ENCODE measurements at places on chromosomes 12 and 14.

DNA sequence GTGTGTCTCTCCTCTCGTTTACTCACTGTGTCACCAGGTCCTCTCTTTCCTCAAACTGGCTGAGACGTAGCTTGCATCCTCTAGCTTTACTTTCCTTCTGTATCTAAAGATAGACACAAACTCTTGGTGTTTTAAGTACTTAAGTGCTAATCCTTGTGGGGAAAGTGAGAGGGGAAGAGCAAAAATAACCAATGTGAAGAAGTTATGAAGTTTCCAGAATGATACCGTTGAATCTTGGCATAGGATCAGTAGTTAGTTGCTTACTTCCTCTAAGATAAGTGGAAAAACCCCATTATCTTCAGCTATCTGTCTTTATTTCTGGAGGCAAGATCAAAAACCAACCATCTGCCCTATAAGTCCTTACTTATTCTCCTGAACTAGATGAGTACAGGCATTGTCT is 10.6 kb downstream of the FAR2 start:
- no peak for DNase-seq

- no peak for DNase-seq
Measured at GRCh38 chr12:125852116-125852515, 786.9 kb downstream of the AACS start.

DNA sequence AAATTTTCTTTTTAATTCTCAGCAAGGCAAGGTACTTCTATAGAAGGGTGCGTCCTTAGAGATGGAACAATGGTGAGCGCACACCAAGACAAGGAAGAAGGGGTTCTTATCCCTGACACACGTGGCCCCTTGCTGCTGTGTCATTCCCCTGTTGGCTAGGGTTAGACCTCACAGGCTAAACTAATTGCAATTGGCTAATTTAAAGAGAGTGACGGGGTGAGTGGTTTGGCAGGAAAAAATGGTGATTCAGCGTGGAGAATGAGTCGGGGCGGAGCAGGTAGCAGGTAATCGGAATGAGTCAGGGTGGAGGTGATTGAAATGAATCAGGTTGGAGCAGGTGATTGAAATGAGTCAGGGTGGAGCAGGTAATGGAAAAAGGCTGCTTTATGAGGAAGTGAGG is 36.3 kb upstream of the HECTD1 start:
- DNase-seq = no peak

DNA sequence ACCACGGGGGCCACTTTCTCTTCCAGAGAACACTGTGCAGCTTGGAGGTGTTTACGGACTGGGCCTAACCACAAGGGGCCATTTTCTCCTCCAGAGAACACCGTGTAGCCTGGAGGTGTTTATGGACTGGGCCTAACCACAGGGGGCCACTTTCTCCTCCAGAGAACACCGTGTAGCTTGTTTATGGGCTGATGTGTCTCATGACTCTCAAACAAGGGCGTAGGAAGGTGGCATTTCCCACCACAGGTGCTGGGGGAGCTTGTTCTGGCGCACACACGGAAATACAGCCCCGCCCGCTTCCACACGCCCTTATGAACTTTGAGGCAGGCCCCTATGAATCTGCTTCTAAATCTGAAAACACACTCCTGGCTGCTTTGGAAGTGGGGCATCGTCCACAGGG is 174.6 kb upstream of the SFSWAP start:
- DNase-seq = no peak

- no peak for DNase-seq
Measured at GRCh38 chr12:47590771-47591360, 115.0 kb downstream of the RPAP3 start.

GRCh38 chr12:78331753-78332152 is 501.1 kb downstream of the NAV3 start:
- DNase-seq = no peak

- DNase-seq = no peak
Measured at GRCh38 chr12:28086521-28087155, 103.6 kb upstream of the CCDC91 start.

GRCh38 chr12:51600721-51601120 is 9.7 kb downstream of the SCN8A start:
- no peak for DNase-seq

DNA sequence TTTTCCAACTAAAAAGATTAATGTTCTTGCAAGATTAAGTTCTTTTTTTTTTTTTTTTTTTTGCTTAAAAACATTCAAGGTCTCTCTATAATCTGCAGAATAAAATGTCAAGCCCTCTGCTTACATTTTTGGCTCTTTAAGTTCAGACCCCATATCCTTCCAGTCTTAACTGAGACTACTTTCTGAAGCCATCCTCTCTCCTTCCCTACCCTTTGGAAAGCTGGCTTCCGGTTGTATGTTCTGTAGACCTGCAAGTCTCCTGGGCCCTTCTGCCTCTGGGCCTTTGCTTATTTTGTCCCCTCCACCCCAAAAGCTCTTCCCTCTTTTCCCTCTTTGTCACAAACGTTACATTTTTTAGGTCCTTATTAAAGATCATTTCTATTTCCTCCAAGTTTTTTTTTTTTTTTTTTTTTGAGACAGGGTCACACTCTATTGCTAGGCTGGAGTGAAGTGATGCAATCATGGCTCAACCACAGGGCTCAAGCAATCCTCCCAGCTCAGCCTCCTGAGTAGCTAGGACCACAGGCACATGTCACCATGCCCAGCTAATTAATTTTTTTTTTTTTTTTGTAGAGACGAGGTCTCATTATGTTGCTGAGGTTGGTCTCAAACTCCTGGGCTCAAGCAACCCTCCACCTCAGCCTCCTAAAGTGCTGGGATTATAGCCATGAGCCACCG is 46.5 kb downstream of the PTPRB start:
- no peak for DNase-seq

- DNase-seq = no peak
Measured at GRCh38 chr12:10211101-10211939, 1.4 kb upstream of the GABARAPL1 start.

DNA sequence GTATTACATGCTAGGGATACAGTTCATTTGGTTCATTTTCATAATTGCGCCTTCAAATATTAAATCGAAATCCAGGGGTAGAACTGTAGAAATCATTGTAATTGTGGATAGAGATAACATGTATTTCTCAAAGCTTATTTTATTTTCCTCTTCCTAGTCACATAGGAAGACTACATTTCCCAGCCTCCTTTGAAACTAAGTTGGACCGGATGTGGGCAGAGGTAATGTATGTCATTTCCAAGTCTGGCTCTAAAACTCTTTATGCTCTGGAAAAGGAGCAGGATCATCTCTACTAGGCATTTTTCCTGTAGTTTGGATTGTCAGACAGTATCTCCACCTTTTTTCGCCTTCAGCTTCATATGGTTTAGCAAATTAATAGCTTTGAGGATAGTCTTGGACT is 70.1 kb upstream of the CRY1 start:
- DNase-seq = no peak

DNA sequence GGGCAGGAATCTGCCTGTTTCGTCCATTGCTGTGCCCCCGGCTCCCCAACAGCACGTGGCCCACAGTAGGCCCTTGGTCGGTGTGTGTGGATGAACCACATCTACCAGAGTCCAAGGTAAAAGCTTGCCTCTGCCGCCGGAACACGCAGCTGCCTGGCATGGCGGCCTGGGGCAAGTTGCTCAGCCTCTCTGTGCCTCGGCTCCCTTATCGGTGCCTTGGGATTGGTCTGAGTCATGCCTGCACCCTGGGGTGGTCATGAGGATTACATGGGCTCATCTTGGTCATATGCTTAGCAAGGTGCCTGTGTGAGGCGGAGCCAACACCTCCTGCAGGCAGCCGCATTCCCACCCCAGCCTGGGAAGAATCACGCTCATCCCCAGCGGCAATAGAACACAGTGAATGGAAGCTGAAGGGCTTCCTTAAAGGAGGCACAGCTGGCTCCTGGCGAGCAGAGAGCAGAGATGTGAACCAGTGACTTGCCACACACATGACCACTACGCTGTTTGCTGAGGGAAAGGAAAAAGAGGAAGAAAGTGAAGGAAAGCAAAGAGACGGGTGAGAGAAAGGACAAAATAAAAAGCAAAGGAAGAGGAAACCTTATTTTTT is 5.5 kb upstream of the SCARB1 start:
- DNase-seq = no peak

DNA sequence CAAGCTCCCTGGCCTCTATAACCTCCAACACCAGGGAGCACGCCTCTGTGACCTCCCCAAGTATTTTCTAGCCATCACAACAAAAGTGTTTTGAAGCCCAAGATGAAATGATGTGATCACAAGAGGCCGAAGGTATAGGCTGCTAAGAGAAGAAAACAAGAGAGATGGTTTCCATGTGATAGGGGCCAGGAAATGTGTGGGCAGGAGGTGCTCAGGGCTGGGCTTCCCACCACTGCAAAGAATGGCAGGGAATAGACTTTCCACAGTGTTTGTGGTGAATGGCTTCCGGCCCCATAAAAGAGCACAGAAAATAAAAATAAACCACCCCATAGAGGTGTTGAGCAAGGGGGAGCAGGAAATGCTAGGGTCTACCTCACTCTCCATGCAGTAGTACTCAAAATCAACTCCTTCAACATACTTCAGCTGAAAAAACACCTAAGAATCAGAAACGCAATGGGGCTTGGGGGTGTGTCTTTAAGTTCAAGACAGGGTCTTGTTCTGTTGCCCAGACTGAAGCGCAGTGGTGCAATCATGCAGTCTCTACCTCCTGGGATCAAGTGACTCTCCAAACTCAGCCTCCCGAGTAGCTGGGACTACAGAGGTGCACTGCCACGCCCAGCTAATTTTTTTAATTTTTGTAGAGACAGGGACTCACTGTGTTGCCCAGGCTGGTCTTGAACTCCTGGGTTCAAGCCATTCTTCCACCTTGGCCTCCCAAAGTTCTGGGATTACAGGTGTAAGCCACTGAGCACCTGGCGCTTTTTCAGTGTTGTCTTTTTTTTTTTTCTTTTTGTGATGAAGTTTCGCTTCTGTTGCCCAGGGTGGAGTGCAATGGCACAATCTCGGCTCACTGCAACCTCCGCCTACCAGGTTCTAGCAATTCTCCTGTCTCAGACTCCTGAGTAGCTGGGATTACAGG is 27.1 kb downstream of the DAD1 start:
- DNase-seq = no peak

Measured in activated CD4-positive, alpha-beta T cell treated with anti-CD3 and anti-CD28 coated beads for 24 hours (primary cell).